ENCODE measurements at places on chromosomes 16 and 17. TPM values are rescaled to one million over a fixed set of nuclear protein-coding genes. Genes with fewer than 3 reads are reported as not detected.

GRCh38 chr17:71360301-71360700, 760.5 kb upstream of the SOX9 start:
- no peak for DNase-seq

DNA sequence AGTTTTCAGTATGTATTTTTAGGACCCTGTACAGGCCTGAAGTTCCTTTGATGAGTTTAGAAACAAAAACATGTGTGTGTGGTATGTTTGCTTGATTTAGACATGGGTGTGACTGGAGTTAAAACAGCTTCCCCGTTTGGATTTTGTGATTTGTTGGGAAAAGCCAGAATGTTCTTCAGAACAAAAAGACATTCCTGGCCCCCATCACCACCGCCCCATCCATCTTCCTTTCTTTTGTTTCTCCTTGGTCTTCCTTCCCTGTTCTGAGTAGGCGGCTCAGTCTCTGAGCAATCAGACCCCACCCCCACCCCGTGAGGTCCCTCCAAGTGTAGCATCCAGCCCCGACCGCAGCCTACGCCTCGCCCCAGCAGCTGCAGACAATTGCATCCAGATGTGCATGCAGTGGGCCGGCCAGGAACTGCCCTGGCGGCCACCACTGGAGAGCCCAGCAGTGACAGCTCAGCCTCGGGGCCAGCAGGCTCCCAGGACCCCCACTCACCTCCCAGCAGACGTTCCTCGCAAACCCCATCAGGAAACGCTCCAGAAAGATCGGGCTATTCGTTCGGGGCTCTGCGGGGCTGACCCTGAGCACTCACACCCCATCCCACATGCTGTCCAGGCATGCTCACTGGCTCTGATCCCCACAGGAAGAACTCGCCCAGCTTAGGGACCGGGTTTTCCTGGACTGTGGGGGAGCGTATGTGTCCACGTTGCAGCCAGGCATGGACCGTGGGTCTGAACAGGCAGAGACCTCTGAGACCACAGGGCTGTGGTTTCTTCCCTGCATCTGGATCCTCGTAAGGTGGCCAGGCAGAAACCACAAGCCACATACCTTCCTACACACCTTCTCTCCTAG, 99.8 kb upstream of the CDH5 start:
- DNase-seq: no peak

DNA sequence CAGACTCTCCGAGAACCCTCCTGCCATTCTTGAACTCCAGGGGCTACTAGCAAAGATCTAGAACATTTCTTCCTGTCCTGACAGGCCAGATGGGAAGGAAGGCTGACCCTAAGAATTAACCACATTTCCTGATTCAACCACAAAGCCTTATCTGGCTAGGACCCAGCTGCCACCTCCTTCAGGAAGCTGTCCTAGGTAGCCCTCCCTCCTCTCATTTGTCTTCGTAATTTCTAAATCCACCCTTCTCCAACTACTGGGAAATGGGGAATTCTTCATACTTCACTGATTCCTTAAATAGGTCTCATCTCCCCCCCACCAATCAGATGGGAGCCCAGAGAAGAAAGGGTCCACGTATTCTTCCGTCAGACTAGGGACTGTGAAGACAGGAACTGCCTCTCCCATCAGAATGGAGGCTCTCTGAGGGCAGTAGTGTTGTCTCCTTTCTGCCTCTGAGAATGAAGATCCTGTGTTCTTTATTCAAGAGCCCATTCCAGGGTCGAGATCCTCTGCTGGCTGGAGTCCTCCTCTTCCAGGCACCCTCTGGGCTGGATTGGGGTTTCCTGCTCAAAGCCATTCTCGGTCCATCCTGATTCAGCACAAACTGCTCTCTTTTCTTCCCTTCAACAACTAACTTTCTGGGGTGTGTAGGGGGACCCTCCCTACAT, 2.1 kb downstream of the SAMD14 start:
- DNase-seq: no peak

- no peak for DNase-seq
These were observed 4.7 kb upstream of the AANAT start for GRCh38 chr17:76462556-76463290.

DNA sequence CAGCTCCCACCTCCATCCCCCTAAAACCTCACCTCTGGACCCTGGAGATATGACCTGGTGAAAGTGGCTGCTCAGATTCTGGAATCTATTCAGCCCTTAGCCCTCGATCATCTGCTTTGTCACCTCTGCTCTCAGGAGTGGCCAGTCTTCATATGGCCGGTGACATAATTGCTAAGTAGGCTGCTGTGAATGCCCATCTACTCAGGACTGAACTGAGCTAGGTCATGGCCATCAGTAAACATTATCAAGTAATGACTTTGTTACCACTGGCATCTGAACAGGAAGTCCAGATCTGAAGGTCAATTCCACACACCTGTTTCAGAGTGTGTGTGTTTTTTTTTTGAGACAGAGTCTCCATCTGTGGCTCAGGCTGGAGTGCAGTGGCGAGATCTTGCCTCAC, 78.6 kb downstream of the CDK5R1 start:
- no peak for DNase-seq

Gene ATP2A1
- 0.12 TPM for total RNA-seq

DNA sequence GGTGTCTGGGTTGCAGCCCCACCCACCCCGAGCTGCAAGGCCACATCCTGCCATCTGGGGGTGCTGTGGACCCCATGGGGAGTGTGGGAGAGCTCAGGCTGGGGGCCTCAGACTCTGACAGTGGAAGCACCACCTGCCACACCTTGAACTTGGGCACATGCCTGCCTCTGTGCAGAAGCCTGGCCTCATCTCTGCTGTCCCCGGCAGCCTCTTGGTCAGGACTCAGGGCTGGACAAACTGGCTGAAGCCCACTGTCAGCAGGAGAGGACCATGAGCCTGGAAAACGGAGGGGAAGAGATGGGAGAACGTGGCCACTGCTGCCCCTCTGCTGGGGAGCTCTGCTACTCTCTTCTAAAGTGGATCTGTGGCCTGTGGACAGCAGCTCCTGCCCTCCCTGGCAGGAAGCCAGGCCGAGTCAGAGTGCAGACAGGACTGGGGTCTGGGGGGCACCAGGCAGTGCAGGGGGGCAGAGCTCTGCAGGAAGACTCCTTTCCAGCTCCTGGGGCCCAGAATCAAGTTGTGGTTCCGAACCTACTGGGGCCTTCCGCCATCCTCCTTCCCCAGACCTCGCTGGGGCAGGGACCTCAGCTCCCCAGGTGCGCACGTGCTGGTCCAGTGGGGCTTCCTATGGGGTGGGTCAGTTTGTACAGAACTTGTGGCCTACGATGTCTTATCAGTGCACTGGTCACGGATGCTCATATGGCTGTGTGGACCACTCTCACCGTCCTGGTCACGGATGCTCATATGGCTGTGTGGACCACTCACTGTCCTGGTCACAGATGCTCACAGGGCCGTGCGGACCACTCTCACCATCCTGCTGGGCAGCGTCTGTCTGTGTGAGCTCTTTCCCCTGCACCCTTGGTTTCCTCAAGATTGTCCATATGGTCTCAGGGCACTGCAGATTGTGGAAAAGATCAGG, 207.7 kb downstream of the LAT start:
- no peak for DNase-seq

Gene RAC3
- total RNA-seq: 22.1 TPM

DNA sequence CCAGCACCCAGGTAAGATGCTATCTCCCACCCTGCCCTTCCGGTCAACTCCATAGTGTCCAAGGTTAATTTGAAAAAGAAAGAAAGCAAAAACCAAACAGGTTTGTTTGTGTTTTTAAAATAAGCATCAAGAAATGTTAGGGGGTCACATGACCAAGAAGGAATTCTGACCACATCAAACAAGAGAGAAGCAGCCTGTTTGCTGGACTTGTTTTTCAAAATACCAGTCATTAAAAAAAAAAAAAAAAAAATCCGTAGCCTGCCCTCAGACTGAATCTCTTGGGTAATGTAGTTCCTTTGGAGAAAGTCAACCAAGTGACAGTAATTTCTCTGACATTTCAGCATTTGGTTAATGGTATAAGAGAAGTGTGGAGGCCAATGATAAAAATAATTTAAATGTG, 38.4 kb downstream of the HNF1B start:
- DNase-seq: no peak

DNA sequence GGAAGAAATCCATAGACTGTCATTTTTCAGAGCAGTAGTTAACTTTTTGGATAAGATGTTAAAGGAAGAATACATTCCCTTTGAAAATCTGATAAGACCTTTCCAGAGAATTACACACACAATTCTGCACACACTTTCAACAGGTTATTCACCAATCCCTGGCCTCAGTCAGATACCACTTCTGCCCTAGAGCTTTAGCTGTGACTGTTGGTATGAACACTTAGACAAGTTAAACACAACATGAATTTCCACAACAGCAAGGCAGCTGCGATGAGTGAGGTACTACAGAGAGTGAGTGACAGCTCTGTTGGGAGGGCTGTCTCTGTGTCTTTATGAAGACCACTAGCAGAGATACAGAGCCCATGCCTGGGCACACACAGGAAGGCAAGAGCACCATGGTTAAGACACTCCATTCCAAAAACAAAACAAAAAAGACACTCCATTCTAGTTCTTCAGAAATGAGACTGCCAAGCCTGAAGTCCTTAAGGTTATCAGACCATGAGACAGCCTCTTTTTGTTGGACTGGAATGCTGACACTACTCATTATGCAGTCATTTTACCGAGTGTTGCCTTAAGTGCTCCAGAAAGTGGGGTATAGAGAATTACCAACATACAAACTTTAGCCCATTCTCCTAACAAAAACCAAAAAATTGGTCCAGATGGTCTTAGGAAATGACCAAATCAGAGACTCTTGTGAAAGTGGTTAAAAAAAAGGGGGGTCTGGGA, 42.4 kb downstream of the TOM1L2 start:
- DNase-seq: no peak

- peak; percentile 94 for DNase-seq
These were observed 297.1 kb upstream of the MAF start for GRCh38 chr16:79897453-79898146.

Gene HAS3
- total RNA-seq: 35.9 TPM

DNA sequence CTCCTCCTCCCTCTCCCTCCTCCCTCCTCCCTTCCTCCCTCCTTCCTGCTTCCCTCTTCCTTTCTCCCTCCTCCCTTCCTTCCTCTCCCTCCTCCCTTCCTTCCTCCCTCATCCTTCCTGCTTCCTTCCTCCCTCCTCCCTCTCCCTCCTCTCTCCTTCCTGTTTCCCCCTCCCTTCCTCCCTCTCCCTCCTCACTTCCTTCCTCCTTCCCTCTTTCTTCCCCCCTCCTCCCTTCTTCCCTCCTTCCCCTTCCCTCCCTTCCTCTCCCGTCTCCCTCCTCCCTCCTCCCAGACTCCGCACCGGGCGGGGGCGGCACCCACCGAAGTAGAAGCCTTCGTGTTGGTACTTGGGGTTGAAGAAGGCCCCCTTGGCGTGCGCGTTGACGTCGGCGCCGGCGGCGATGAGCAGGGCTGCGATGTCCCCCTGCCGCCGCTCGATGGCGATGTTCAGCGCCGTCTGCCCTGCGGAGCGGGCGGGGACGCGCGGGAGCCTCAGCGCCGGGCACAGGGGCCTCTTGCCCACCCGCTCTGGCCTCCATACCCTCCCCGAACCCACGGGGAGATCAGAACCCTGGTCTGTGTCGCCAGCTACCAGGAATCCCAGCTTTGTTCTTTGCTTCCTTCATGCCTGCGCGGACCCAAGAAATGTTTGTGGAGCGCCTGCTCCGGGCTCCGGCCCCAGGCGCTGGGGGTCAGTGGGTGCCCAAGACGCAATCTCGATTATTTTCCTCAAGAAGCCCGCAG, 22.2 kb downstream of the TRPV3 start:
- no peak for DNase-seq

Gene MARCHF10
- not detected for total RNA-seq

Gene LRRC3C
- total RNA-seq: not detected

GRCh38 chr17:42618442-42619150, 9.1 kb downstream of the TUBG1 start:
- DNase-seq: peak; percentile 59

- no peak for DNase-seq
These were observed 42.7 kb upstream of the SDK2 start for GRCh38 chr17:73686961-73687360.

Gene CEP112
- total RNA-seq: 4.5 TPM

Gene PABPN1L
- total RNA-seq: not detected

GRCh38 chr16:51407199-51407598, 256.1 kb upstream of the SALL1 start:
- peak; percentile 85 for DNase-seq

- DNase-seq: no peak
These were observed 40.2 kb downstream of the SLC7A5 start for GRCh38 chr16:87828907-87829621.

DNA sequence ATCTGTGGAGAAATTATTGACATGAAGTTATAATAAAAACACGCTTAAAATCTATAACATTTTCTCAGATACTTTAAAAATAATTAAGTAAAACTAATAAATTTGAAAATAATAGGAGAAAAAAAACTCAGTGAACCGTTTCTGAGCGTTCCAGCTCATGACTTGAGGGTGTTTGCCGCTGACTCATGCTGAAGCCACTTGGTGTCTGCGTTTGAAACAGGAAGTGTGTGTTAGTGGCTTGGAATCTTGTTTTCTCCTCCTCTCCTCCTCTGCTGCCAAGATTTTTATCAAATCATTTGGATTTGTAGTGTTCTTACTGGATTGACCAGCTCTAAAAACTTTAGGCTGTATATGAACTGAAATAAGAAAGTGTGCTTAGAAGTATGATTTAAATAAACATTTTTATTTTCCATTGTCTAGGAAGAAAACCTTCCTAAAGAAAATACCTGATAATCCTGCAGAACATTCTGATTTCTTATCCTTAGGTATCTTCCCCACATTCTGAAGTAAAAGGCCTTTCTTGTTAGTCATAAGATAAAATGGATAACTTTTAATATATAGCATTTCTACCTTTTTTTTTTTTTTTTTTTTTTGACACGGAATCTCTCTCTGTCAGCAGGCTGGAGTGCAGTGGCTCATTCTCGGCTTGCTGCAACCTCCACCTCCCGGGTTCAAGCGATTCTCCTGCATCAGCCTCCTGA, 30.8 kb downstream of the USP10 start:
- peak; percentile 78 for DNase-seq

Gene TEDC2
- total RNA-seq: 37.3 TPM

Gene MYCBPAP
- 9.3 TPM for total RNA-seq

- DNase-seq: peak; percentile 56
These were observed 596 bp downstream of the UNKL start for GRCh38 chr16:1413684-1414531.

Gene PTX4
- total RNA-seq: not detected

Gene SLC13A2
- total RNA-seq: not detected

- DNase-seq: peak; percentile 96
These were observed 19.7 kb downstream of the IGF2BP1 start for GRCh38 chr17:49016775-49017463.

- no peak for DNase-seq
These were observed 1.8 kb upstream of the PPM1D start for GRCh38 chr17:60598001-60598736.

Gene CLEC3A
- total RNA-seq: not detected

- DNase-seq: no peak
These were observed 6.4 kb downstream of the MRPL28 start for GRCh38 chr16:363766-364490.
